ENCODE measurements at places on chromosomes 7 and 10.
A peak's percentile ranks its signal among the peaks of the same experiment; 100 is the strongest.

DNA sequence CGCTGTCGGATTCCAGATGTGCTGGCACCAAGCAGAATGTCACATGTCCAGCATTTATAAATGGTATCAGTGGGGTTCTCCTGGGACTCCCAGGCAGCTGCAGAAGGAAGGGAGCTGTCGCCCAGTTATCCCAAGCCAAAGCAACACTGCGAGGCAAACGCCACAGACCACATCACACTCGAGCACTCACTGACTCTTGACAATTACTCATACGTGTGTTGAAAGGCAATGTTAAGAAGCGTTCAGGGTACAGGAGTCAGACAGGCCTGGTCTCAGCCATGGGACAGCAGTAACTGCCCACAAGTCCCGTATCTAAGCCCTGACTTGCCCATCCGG is 113.4 kb downstream of the DIP2C start:
- no peak for DNase-seq

GRCh38 chr10:21299330-21299729 is 226.2 kb downstream of the SKIDA1 start:
- no peak for DNase-seq

DNA sequence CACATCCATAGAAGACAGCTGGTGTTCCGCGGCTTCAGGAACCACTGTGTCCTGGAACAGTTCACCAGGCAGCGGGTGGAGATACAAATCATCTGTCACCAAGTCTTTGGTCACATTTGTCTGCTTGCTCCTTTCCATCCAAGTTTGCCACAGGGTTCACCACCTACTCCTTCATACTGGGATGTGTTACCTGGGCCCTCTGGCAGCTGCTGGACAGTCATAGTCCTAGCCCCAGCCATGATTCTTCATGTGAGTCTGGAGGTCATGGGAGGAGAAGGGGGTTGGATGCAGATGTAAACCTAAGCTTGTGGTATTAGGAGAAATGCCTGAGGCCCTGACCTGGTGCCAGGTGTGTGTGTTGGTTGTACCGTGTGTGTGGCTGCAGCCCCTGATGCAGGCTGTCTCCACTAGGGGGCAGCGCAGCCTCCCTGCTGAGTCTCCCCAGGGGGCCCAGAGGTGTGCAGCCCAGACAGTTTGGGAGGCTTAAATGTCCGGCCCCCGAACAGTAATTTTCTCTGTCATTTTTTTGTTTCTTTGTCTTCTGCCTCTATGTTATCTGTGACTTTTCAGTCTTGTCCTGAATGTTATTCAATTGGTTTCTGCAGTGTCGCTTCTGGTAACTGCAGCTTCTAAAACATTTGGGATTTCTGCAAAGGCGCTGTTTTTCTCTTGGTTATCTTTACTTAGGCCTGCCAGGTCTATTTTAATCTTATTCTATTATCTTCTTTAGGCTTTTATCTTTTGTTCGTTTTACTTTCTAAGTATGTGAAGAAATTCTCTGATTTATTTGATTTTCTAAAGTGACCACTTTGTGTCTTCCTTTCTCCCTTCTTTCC is 14.8 kb downstream of the NPS start:
- DNase-seq: no peak

GRCh38 chr7:95897557-95898251 is 125.3 kb downstream of the DYNC1I1 start:
- DNase-seq: no peak

DNA sequence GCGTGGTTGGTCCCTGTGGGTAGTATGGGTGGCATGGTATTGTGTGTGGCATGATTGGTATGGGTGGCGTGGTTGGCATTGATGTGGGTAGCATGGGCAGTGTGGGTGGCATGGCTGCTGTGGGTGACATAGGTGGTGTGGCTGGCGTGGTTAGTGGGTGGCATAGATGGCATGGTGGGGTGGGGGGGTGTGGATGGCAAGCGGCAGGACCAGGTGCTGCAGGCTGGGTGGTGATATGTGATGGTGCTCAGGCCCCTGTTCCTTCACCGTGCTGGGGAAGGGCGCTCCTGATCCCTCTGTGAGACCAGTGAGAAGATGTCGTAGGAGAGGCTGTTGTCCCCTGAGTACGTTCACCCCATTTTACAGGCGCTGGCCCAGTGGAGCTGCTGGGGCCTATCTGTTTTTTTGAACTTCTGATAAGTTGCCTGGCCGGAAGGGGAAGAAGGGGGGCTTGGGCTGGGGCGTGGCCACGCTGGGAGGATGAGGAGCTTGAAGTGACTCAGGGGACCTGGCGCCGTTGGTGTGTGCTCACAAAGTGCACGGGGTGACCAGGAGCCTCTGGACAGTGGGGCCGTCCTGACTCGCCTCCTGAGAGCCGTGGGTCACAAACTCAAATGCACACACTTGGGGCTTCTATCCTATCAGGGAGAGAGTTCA is 17.5 kb downstream of the INPP5A start:
- no peak for DNase-seq

GRCh38 chr7:134696261-134696660 is 49.6 kb downstream of the BPGM start:
- DNase-seq: no peak

- DNase-seq: no peak
Observed at GRCh38 chr7:39349452-39350123, 216.6 kb upstream of the YAE1 start.

DNA sequence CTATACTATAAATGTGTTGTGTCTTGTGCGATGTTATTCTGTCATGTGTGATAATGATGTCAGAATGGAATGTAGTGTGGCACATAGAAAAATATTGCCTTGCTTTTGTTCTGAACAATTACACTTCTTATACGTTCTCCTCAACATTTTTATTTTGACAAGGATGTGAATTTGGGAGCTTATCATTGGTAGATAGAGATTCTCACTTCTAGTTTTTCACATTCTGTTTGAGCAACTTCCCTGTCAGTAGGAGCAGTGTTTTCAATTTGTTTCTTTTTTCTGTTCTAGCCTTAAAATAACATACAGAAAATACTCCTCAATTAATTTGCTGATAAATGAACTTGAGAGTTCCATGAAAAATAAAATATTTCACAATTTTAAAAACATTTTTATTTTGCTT is 17.6 kb downstream of the SUN3 start:
- DNase-seq: no peak

- no peak for DNase-seq
Observed at GRCh38 chr10:99084161-99084560, 151.5 kb downstream of the HPSE2 start.

GRCh38 chr10:82190432-82191260 is 315.7 kb downstream of the NRG3 start:
- no peak for DNase-seq

GRCh38 chr7:157460721-157461120 is 123.9 kb downstream of the DNAJB6 start:
- no peak for DNase-seq

DNA sequence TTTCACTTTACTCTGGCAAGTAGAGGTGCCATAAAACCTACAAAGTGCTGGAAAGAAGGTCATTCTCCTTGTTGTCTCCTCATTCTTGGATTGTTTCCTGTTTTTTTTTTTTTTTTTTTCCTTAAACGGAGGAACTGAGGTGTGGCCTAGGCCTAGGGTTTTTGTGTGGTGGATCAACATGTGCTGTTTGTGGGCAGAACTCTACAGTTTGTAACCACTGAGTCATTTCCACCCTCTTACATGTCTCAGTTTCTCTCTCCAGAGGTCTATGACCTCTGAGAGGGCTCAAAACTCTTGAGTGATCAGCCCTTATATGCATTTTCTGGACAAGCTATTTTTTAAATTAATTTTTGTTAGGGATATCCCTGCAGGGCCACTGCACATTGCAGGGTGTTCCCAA is 296.0 kb downstream of the PPP1R3A start:
- no peak for DNase-seq

DNA sequence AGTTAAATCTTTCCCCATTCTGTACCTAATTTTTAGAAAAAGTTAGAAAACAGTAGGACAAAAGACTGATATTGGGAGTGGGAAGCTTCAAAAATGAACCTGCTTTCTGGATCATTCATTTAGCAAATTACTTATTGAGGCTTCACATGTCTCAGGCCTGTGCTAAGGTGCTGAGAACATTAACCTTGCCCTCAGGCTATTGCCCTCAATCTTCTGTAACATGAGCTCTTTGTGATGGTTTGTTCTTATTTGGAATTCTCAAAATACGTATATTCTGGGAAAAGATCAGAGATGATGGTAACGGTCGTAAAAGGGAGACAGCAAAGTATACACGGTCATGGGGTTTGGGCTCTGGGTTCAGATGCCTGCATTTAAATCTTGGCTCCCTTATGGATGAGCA is 39.5 kb upstream of the PRKG1 start:
- DNase-seq: no peak

DNA sequence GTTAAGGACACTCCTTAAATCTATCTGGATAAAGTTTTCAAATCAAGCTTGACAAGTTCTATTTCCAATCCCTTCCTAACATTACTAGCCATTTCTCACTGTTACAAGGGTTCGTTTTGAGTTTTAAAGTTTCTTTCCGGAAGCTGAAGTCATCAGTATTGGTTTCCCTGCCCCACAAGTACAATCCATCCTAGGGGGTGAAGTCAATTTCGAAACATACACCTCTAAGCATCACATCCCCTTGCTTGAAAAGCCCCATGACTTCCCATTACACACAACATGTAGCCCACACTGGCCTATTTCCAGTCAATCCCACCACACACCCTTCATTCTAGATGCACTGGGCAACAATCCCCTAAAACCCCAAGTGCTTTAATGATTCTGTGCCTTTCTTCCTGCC is 13.0 kb downstream of the DPY19L1 start:
- no peak for DNase-seq

GRCh38 chr10:28217848-28218247 is 85.0 kb downstream of the MPP7 start:
- DNase-seq: no peak

DNA sequence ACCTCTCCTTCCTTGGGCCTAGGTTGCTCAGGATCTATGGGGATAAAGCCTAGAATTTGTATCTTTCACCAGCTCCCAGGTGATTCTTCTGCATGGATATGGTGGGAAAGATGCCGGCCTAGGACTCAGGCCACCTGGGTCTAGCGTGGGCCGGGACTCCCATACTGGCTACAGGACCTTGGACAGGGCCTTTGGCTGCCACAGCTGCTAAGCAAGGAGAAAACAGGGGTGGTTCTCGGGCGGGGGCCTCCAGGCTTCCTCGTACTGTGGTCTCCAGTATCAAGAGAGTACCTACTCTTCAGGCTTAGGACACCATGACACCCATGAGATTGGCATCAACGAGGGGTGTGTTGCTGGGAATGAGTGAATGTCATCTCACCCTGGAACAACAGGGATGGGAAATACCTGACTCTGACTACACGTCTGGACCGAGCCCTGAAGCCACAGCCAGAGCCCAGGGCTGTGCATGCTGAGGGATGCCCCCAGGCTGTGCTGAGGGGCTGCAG is 120.3 kb upstream of the ADAM12 start:
- no peak for DNase-seq

DNA sequence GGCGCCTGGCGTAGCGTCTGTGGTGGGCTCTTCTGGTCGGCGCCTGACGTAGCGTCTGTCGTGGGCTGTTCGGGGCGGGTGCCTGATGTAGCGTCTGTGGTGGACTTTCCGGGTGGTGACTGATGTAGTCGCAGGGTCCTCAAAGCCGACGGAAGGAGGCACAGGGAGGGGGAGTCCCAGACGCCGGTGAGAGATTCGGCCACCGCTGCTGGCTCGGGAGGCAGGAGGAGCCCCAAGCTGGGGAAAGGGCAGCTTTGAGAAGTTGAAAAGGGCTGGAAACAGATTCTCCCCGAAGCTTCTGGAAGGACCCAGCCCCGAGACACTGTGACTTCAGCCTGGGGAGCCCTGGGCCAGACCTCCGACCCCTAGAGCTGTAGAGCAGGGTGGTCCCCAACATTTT is 105.7 kb downstream of the DNAJB6 start:
- DNase-seq: no peak

GRCh38 chr10:119496273-119496672 is 46.2 kb downstream of the RGS10 start:
- no peak for DNase-seq

DNA sequence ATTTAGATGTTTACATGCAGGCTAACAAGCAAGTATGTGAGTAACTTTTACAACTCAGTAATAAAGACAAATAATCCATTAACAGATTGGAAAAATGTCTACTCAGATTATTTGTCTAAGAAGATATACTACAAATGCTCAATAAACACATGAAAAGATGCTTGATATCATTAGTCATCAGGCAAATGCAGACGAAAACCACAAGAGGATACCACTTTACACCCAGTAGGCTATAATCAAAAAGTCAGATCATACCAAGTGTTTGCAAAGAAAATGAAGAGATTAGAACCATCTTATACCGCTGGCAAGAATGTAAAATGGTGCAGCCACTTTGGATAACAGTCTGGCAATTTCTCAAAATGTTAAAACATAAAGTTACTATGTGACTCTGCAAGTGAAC is 84.1 kb downstream of the MALSU1 start:
- no peak for DNase-seq

DNA sequence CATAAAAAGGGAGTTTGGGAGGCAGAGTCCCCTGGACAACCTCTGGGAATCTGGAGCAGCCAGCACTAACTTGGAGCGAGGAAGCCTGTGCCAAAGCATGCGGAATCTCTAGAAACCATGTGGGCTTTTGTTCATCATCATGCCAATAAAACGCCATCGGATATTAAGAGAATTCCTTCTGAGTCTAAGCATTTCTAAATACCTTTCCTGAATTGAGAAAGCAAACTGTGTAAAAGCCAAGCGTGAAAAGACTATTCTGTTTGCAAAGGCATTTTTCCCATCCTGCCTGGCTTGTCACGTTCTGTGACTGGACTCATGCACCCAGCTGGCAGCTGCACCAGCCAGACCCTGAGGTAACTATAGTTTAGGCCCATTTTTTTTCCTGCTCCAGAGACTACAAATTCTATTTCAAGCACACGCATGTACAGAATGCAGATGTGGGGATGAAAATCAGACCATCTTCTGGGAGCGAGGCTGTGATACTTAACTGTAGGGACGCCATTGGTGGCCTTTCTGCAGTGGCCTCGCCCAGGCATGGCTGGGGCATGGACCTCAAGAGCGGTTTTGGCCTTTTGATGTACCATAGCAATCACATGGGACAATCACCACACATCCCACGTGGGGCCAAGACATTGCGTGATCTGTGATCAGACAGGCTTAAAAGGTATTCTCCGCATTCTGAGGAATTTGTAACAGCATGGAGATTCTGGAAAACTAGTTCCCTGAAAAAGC is 218.9 kb downstream of the KIAA1217 start:
- DNase-seq: no peak

- DNase-seq: no peak
Observed at GRCh38 chr7:123305840-123306375, 106.1 kb upstream of the SLC13A1 start.

- no peak for DNase-seq
Observed at GRCh38 chr10:132461683-132462231, 64.8 kb downstream of the PWWP2B start.

GRCh38 chr10:102405108-102405571 is 9.6 kb downstream of the NFKB2 start:
- DNase-seq: no peak

- DNase-seq: peak; percentile 86
Observed at GRCh38 chr7:73842067-73842976, at the start of gene METTL27. TSS of gene METTL27 (minus strand) at chr7:73842516. CDS start at chr7:73842140, 376 bp downstream.

DNA sequence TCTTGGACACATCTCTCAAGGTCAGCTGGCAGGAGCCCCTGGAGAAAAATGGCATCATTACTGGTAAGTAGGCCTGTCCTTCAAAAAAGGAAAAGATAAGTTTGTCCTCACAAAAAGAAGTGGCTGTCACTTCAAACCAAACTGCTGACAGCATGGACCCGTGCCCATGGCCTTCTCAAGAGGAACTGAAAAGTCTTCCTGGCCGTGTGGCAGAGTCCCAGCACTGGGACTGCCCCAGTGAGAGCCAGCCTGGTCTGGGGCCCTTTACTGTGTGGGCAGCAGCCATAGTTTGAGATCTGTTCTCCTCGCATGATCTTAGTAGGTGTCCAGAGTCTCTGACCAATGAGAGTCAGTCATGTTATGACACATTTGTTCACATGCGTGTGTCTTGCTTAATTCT is 614.2 kb upstream of the FOXK1 start:
- no peak for DNase-seq
